AG20443 (cell line): ENCODE measurements at places on chromosomes 3 and 15.

GRCh38 chr3:143266511-143266910 is 146.9 kb downstream of the CHST2 start:
- DNase-seq, result peak; percentile 25

DNA sequence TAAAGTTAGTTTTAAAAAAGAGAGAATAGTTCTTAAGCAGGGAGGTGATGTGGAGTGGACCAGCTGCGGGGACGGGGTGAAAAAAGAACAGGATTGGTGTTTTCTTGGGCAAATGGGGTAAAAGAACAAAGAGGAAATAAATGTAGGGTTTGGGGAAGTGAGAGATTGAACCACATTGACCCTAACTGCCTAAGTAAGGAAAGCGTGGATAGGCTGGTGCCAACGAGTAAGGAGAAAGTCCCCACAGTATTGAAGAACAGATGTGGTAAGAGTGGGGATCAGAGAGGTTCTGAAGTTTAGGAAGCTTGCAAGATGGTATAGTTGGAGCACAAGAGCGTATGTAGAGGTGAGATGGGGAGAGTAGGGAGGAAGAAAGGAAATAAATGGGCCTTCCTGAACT is 17.0 kb downstream of the IREB2 start:
- no peak for DNase-seq

GRCh38 chr15:85482894-85483293 is 102.5 kb downstream of the AKAP13 start:
- peak; percentile 65 for DNase-seq

DNA sequence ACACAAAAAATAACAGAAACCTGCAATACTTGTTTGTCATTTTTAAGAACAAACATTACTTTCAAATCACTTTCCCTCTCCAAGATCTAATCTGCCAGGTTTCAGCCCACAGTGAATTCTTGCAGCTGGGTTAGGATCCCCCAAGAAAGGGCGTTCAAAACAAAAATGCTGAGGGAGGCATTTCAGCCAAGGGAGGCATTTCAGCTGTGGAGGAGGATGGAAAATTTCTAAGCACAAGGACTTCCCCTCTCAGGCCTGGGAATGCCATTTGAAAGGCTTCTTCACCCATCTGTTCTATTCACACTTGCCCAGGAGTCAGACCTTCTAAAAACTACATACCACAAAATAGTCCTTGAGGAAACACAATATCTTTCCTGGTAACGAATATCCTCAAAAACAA is 69.1 kb downstream of the P3H2 start:
- no peak for DNase-seq

DNA sequence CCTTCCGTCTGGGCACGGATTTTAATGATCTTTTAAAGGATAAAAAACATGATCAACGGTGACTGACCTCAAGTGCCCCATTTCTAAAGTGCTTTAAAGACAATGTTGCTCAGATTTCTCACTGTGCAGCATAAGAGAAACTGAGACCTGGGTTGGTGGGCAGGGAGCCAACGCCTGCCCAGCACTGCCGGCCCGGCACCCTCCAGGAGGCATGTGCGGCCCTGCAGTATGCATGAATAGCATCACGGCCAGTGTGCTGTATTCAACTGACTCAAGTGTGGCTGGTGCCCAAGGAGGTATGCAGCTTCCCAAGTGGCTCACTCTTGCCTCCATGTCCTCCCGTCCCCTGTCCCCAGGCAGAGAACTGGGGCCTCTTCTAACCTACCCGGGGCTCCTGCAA is 30.3 kb downstream of the SEC61A1 start:
- no peak for DNase-seq

DNA sequence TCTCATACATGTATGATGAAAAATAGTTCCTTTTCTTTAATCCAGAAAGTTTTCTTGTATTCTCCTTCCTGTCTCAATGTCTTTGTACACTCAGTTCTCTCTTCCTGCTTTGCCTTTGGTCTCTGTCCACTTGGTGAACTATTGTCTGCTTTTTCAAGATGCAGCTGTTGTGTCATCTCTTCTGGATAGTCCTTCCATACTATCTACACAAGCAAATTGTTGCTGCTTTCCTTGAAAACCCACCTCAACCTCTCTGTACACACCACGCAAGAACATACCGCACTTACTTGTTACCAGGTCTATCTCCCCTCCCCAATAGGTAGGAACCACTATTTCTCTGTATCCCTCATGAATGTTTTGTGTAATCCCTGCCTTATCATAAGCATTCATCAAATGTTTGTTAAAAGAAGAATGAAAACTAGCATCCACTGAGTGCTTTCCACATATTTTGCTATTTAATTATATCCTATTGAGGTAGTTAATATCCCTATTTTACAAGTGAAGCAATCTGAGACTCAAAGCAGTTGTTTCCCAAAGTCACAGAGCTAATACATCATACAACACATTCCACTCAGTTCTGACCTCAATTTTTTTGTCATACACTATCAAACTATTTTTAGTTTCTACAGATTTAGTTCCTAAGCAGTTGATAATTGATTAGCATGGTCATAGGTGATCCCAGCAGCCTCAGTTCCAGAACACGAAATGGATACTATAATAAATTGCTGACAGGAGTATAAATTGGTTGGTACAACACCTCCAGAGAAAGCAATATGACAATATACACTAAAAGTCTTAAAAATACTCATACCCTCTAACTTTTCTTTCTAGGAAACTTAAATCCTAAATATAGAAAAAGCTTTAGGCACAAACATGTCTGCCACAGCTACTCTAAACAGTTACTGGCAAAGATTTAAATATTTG is 19.6 kb downstream of the HACL1 start:
- DNase-seq, result no peak

DNA sequence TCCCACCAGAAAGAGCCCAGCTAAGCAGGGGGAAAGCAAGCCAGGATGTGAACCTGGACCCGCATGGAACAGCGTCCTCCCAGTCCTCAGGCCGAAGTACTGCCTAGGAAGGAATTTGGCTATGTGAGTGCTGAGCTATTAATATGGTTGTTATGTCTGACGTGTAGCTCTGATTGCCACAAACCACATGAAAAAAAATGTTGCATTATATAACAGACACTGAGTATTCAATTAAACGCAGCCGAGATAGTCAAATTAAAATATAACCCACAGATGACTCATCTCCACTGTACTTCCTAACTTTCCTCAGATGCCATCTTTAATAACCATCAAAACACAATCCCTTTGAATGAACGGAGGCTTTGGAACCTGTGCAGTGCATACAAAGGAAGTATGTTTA is 111.1 kb downstream of the GABRB3 start:
- no peak for DNase-seq

DNA sequence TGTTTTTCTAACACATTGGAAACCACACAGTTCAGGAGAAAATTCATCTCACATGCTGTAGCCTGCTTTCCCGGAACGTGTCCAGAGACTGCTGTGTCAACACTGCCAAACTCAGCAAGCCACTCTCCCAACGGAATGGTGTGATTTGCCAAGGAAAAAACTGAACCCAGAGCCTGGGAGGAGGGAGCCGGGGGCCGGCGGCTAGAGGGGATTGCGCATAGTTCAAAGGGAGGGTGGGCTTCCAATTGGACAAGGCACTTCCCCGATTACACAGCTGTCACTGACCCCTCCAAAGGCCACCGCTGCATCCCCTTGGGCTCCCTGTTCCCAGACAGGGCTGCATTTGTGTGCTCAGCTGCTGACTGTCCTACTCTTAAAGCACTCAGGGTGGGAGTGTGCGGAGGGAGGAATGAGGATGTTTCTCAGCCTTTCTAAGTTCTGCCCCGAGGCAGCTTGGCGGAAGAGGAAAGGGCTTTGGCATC is 256.2 kb downstream of the ZNF621 start:
- DNase-seq, result peak; percentile 43

DNA sequence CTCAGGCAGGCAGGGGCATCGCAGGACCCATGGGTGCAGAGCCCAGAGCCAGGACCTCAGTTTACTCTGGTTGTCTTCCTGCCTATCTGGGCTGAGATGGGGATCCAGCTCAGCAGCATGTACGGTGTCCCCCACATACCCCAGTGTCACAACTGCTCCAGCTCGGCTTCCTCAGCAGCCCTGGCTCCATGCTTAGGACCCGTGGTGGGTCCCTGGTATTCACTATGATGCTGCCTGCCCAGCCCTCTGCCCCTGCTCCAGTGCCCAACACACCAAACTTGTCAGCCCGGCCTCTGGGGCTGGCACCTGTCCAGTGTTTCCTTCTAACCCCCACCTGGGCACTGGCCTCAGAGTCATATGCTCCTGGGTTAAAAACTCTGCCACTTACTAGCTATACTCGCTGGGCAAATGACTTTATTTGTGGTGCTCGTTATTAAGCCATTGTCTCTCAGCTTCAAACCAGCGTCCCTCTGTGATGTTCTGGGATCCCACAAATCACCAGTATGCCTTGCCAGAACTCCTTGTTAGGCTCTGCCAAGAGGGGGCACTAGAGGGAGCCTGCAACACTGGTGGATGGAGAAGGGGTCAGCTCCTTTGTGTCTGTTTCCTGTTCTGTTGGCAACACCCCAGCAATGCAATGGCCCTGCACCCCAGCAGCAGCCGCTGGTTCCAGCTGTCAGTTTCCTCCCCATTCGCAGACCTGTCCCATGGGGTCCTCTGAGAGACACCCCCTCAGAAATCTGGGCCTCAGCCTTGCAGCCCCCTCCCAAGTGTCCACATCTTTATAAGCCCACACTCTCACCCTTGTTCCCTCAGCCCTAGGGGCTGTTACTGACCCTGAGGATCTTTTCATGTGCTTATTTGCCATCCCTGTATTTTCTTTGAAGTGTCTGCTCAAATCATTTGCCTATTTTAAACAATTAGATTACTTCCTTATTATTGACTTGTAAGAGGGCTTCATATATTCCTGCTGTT is 24.1 kb upstream of the MRPS22 start:
- no peak for DNase-seq

GRCh38 chr3:52532517-52532837 is 1.2 kb downstream of the NT5DC2 start:
- peak; percentile 15 for DNase-seq

- DNase-seq, result peak; percentile 86
These were observed 40.4 kb downstream of the WHAMM start for GRCh38 chr15:82849556-82850512.

- DNase-seq, result no peak
These were observed 130.2 kb upstream of the FEZF2 start for GRCh38 chr3:62503516-62503915.
